ENCODE measurements at places on chromosomes 6 and 20.

DNA sequence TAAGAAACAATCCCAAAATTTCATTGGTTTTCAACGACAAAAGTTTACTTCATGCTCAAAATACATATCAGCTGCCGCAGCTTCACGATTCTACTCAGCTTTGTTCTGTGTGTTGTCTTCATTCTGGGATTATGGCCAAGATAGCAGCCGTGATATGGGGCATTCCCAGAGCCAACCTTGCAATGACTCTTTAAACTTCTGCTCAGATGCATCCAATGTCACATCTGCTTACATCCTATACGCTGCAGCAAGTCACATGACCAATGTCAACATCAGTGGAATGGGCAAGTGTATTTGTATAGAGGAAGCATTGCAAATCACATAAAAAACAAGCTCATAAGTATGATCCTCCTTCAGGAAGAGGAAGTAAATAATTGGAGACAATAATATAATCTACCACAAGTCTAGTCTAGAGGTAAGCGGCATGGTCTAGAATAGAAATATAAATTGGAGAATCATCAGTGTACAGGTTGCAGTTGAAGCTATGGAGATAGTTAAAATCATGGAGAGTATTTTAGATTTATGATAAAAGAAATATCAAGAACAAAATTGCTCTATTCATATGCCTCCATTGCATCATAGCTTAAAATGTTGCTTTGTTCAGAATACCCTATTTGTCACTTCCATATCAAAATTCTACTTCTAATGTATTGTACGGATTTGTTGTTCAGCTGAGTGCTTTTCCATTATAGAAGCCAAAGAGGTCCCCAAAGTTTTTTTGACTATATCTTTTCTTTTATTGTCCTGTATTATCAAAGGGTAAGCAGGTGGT, 7.2 kb upstream of the C6orf141 start:
- DNase-seq = no peak

- DNase-seq = no peak
These were observed 29.8 kb downstream of the NEDD9 start for GRCh38 chr6:11202513-11203305.

- DNase-seq = peak; percentile 52
These were observed 67.3 kb downstream of the ADTRP start for GRCh38 chr6:11711003-11711983.

DNA sequence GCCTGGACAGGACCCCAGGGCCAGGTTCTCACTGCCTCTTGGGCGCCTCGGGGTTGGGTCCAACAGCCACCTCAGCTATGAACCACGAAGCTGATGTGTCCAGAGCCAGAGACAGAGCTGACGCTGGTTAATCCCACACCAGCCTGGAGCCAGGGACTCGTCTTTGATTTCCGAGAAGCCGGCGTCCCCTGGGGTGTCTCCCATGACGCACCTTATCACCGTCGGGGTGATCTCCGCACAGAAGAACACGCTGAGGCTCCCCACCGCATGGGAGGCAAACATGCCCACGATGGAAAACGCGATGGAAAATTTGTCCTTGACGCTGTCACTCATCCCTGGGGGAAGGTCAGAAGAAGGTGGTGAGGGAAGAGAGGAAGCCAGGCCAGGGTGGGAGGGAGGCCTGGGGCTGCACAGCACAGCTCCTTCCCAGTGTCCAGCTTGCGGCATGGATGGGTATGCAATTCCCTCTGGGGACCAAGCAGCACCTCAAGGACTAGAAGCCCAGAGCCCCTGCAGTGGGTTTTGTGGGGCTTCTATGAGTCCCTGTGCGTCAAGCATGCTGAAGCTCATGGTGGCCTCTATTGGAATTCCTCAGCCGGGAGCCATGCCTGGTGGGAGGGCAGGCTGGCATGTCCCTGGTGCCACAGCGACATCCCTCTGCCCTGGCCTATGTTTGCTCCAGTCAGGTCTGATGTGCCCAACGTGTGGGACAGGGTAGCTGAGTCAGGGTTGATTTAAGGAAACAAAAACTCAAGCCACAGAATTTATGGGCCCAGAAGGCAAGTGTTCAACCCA, 25.1 kb downstream of the PSMG4 start:
- no peak for DNase-seq

GRCh38 chr20:41027872-41028358, 707 bp upstream of the TOP1 start:
- no peak for DNase-seq

- DNase-seq = no peak
These were observed 119.1 kb upstream of the CD93 start for GRCh38 chr20:23205211-23205610.

GRCh38 chr6:111379302-111379701, 103.7 kb downstream of the REV3L start:
- DNase-seq = no peak

DNA sequence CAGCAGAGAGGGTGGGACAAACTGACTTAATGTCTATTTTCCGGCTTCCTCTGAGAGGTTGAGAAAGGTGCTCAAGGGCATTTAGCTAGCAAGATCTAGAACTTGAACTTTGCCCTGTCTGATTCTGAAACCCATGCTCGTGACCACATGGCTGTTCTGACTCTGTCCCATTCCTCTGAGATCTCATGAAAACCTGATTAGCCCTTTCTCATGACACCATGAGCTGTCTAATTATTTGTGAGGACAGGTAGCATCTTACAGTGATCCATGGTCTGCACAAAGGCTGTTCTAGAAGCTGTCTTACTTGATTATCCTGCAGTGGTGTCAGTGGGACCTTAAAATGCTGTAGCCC, 89.6 kb upstream of the TOX2 start:
- no peak for DNase-seq

DNA sequence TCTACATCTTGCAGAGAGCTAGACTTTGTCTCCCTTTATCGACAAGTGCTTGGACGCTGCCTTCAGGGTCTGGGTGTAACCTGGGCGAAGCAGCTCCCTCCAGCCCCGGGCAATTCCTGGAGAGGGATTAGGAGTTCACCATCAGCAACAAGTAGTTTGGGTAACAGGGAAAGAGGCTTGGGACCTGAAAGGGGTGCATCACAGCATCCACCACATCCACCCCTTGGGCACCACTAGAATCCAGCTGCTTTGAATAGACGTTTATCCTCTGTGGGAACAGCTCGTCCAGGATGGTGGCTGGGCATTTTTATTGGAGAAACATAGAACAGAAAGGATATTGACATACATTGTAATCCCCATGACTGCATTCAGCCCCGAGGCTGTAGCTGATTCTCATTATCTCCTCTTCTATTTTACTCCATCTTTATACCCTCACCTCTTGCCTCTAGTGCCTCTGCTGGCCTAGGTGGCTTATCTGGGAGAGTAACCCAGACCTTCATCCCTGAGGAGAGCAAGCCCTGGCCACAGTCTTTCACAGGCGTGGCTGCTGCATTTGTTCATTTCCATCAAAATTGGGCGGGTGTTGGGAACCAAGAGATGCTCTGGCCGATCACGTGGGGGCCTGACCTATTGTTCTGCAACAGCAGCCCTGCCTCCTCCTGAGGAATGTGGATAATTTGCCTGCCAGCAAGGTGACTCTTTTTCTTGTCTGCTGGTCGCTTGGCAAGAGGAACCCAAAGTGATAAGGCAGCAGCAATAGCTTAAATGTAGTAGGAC, 109.2 kb upstream of the RALGAPA2 start:
- no peak for DNase-seq

- DNase-seq = no peak
These were observed 170.0 kb downstream of the HACE1 start for GRCh38 chr6:104689551-104690205.

GRCh38 chr20:53245574-53245973, 273.4 kb downstream of the TSHZ2 start:
- DNase-seq = no peak

DNA sequence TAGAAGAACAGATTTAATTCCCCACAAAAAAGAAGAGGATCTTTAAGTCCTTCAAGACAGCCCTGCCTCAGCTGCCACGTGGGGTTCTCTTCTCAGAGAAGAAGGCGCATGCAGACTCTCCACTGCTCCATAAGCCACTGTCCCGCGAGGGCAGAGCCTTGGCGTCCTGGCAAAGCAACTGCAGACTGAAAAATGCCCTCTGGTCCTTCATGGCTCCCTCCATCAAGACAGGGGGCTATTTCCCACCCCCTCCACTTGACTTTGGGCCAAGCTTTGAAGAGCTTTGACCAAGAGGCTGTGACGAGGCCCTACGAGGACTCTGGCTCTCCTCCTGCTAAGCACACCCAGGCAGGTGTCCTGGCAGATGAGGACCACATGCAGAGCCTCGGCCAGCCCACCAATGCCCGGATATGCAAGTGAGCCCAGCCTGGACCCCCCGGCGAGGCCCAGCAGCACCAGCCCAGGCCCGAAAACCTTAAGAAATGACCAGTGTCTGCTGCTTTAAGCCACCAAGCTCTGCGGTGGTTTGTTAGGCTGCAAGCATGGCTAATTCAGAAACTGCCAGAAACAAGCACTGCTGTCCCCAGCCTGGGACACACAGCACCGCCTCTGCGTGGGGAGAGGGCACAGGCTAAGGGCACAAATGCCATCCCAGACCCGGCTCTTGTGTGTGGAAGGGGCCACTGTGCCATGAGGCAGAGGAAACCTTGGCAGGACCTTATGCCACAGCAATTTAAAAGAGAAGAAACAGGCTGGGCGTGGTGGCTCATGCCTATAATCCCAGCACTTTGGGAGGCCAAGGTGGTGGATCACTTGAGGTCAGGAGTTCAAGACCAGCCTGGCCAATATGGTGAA, 16.1 kb downstream of the GMEB2 start:
- no peak for DNase-seq

Measured in activated naive CD8-positive, alpha-beta T cell treated with anti-CD3 and anti-CD28 coated beads, Interleukin-2, amount 50 U/mL, for 16 hours (primary cell).